ENCODE measurements at places on chromosomes 5 and 9. TPM values are rescaled to one million over a fixed set of nuclear protein-coding genes. Genes with fewer than 3 reads are reported as not detected.

DNA sequence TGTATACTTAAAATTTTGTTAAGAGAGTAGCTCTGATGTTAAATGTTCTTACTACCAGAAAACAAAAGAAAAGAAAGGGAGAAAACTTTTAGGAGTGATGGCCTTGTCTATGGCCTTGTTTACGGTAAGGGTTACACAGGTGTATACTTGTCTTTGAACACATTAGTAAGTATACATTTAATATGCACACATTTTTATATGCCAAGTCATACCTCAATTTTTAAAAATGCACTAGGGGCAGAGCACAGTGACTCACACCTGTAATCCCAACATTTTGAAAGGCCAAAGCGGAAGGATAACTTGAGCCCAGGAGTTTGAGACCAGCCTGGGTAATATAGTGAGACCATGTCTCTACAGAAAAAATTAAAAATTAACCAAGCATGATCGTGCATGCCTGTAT, 166.7 kb upstream of the SNX2 start:
- no peak for DNase-seq

GRCh38 chr9:95110921-95111525, 206.5 kb downstream of the FANCC start:
- DNase-seq, result no peak

DNA sequence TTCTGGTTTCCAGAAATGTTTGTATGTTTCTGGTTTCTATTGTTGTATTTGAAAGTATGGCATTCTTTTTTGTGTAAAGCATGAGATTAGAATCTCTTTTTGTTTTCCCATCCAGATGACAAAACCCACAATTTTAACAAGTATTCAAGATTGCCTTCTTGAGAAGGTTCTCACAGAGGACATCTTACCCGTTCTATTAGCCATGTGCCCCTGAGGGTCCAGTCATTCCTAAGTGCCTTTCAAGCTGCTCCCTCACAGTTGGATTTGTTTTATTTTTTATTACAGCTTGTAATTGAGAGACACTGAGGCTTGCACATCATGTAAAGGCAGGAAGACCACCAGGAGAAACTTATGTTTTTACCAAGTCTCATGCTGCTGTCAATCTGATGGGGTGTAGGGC, 19.3 kb upstream of the LOX start:
- no peak for DNase-seq

DNA sequence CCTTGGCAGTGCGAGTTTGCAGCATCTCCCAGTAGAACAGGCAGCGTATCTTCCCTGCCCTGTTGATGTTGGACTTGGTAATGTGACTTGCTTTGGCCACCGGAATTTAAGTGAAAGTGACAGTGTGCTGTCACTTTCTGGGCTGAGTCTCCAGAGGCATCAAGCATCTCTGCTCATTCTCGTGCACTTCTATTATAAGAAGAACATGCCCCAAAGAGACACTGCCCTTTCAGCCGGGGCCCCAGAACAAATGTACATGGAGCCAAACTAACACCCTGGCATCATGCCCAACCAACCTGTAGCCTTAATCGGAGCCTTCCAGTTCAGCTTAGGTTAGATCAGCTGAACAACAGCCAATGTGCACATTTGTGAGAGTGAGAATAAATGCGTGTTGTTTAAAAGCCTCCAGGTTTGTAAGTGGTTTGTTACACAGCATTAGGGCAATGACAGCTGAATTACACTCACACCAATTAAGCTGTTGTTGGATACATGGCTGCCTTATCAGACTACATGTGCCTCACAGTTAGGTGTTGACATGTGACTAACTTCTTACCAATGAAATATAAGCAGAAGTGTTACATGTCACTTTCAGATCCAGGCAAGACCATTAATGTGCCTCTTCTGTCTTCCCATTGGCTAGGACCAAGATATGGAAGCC, 22.1 kb upstream of the FRMD3 start:
- DNase-seq, result no peak

DNA sequence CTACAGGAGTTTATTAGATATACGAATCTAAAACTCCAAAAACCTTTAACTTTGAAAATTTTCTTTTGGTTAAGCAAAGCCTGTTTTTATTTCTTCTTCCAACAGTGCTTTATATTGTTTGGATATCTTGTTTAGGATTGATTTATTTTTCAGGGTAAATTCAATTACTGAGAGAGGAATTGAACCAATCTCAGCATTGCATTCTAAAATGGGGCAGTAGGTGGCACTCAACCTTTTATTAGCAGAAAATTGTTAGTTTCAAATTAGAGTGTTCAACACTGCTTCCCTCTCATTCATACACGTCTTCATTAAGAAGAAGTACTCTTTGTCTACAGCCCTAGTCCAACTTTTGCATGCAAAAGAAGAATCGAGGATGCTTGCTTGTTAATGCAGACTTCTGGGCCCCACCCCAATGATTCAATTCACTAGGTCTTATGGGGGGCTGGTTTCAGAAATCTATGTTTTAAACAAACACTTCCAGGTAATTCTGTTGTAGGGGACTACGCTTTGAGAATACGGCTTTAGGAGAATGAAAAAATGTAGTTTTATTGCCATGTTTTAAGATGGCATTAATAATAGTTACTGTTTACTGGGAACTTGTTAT, 26.6 kb downstream of the MRPL22 start:
- DNase-seq, result no peak

- no peak for DNase-seq
Measured at GRCh38 chr9:122672481-122672880, 2.4 kb upstream of the OR1L3 start.

DNA sequence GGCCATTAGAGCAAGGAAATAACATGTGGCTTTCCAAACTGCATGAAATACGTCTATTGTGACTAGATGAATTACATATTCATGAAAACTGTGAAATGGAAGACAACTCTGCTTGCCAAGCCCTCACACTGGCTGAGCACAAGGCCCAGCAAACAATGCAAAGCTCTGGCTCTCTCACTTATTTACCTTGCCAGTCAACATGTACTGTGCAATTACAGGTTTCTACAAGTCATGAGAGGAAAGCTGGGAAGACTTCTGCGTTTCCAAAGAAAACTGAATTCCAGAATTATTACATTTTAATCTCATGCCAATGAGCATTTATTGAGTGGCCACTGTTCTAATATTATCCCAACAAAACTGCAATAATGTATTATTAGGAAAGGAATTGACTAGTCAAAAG, 12.1 kb upstream of the C5orf63 start:
- DNase-seq, result no peak

DNA sequence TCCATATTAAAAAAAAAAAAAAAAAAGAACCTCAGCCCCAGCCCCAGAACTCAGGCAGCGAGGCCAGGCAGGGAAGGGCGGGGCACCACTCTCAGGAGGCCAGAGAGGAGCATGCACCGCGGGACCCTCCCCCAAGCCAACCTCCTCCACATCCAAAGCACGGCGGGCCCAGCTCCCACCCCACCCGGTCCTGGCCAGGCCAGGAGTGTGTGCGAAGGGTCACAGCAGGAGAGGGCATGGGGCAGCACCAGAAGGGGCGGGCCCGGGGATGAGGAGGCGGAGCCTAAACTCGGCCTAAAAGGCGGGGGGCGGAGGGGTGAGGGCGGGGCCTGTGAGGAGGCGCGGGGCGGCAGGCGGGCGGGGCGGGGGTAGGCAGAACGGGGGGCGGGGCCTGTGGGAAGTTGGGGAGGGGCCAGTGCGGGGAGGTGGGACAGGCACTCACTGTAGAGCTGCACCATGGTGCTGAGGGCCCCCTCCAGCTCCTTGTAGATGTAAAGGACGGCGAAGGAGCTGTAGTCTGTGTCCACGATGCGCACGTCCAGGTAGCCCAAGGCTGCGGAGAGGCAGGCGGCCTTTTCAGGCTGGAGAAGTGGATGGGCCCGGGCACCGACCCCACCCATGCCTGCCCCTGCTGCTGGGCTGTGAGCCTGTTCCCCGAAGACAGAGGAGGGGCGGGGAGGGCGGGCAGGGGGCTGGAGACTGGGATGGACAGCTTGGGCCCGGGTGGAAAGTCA, 1.2 kb downstream of the LCN15 start:
- DNase-seq, result peak; percentile 42

Gene GLRA1
- total RNA-seq, result not detected

Gene TMEM252
- total RNA-seq, result not detected

Gene ORM2
- not detected for total RNA-seq

Gene CDO1
- not detected for total RNA-seq

Gene C5
- 1.9 TPM for total RNA-seq

Gene INSL4
- total RNA-seq, result not detected

Gene GALNT10
- 40.4 TPM for total RNA-seq

Gene IFNA5
- total RNA-seq, result not detected

Gene TYRP1
- total RNA-seq, result not detected

Gene TAL2
- total RNA-seq, result not detected
